Epithelial cell of prostate (primary cell): ENCODE measurements at places on chromosomes 13 and 19.

DNA sequence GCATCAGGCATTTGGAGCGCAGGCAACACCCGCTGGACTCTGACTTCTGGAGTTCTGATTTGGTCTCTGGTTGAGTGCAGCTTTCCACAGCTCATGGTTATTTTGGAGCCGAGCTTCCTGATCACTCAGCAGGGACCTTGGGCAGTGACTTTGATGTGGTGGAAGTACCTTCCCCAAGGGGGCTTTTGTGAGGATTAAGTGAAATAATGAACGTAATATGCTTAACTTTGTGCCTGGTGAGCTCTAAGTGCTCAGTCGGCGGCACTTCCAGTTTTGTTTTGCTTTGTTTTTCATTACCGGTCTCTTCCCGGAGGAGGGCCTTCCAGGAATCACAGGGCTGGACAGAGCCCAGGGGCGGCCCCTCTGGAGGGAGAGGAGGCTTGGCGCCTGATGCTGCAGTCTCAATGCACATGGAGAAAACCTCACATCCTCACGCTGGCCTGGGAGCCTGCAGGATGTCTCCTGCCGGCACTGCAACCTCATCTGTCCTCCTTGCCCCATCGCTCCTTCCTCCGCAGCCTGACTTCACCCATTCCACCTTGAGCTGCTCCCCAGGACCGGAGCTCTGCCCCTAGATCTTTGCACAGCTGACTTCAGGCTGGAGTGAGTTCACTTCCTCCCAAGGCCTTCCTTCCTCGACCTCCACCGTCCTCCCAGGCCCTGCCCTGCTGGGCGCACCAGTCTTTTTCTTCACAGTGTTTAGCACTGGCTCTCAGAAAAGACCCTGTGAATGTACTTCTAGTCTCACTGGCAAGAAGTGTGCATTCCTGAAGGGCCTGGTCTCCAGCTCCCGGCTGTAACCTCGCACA lies 1.5 kb downstream of the PLEKHF1 start:
- no peak for DNase-seq

DNA sequence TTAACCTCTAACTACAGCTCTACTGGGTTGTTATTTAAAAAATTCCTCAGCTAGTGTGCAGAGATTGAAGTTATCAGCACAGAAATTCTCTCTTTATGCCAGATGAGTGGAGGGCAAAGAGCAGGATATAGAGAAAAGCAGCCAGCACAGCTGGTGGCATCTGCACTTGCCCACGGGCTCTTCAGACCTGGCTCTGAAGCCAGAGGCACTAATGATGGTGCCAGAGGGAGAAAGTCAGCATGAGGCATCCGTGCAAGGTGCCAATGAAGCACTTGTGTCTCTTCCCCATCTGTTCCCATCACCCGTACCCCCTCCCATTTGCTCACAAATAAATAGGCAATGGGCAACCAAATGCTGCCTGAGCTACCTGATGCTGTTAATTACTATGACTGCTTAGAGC lies 138.9 kb downstream of the OLFM4 start:
- no peak for DNase-seq

DNA sequence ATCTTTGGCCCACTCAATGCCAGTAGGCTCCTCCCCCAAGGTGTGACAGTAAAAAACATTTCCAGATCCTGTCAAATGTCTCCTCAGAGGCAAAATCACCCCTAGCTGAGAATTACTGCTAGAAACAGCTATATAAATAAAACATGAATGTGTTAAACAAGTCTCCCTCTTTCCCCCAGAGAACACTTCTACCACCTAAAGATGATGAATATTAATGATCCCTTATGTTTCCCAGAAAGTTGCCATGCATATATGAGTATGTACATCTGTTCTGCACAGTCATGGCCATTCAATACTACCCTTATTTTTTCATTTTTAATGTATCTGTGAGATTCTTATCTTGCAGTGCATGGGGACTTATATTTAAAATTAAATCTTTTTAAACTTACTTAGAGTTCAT lies 230.0 kb downstream of the SHISA2 start:
- DNase-seq: no peak

DNA sequence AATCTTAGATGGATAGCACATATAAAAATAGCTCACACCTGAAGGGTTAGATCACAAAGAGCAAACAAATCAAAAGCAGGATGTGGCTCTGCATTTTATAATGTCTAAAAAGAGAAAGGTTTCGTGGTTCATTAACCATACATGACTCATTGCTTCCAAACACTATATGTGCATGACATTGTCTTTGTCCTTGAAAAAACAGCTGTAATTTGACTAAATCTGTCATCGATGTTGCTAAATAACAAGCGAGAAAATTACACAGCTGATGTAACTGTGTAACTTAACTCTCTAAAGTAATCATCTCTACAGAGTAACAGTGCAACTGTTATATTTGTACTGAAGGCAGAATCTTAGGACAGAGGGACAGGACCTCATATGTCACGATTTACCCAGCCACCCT lies 383.1 kb upstream of the GPC6 start:
- no peak for DNase-seq

DNA sequence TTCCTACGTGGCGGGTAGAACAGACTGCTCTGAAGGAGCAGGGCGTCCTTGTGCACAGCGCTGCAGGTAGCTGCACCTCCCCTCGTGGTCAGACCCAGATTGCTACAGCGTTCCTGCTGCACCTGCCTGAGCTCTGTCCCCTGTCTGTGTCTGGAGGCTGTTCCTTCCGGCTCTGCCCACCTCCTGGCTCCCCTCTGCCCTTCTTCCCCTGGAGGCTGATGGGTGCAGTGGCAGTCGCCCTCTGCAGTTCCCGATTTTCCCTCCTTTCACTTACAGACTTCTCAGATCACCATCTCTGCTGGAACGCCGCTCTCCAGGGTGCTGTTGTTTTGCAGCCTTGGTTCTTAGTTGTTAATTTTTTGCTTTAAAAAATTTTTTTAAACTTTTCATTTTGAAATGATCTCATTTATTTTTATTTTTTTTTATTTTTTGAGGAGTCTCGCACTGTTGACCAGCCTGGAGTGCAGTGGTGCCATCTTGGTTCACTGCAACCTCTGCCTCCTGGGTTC lies 53.6 kb downstream of the SMARCA4 start:
- no peak for DNase-seq

GRCh38 chr13:68522184-68522583 lies 1292.0 kb upstream of the PCDH9 start:
- no peak for DNase-seq

- DNase-seq: no peak
Observed at GRCh38 chr19:50794074-50794875, 4.1 kb downstream of the ACP4 start.

DNA sequence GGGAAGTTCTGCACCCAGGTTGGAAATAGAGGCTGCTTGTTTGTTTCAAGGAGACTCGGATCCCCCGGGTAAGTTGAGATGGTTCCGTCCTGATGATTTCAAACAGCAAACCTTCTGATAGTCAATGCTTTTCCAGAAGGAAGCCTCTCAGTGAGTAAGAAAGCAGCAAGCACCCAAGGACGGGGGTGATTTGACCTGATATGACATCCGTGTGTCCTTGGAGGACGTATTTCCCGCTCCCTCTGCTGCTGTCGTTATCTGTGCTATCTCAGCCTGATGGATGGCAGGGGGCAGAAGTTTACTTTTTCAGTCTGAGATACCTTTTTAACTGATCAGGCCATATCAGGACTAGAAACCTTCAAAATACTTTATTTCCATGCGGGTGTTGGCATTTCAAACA lies 5.7 kb upstream of the GGACT start:
- DNase-seq: no peak

- no peak for DNase-seq
Observed at GRCh38 chr19:41926028-41926762, 2.1 kb downstream of the ERFL start.

DNA sequence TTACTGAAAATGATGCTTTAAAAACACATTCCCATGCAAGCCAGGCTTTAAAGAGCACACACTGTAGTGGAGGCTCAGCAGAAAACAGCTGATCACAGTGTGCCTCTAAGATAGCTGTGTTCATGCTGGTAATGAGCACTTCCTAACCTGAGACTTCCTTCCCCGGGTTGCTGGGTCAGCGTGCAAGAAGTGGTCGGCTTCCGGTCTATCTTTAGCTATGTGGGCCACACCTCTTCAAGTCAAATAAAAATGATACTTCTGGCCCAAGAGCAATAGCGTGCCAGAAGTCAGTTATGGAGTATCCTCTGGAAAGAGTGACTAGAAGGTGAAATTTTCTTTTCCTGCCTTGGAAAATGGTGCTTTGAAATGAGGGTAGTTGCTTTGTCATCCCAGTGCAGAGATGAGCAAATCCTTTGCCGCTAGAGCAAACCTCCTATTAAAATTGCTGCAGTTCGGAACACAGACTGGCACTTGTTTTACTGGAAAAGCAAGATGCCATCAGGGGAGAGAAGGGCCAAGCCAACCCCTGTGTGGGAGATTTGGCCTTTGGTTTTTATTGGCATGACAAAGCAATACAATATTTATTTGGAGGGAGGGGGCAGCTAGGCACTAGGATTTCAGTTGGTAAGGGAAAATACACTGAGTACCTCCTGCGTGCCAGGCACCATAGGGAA lies 64.2 kb downstream of the ARHGAP35 start:
- DNase-seq: peak; percentile 62

GRCh38 chr19:18253716-18254115 lies 20.5 kb downstream of the IQCN start:
- peak; percentile 71 for DNase-seq
